GM12864 (cell line): ENCODE measurements at places on chromosomes 6 and 20.
A peak's percentile ranks its signal among the peaks of the same experiment; 100 is the strongest.

- DNase-seq, result peak; percentile 25
Measured at GRCh38 chr20:46954490-46955038, 59.9 kb downstream of the EYA2 start.

DNA sequence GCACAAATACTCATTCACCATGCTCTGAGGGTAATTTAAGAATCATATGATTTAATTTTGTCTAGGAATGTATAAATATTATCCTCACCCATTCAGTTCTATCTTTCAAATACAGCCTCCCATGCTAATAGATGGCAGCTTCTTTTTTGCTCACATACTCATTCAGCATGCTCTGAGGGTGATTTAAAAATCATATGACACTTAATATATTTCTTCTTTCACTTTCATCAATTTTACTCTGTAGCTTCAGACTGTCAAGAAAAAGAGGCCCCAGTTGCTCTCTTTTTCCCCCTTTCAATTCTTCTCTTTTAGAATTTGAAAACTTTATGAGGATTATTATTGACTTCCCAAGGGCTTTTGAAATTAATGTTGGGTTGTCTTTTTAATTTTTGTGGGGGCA is 161.7 kb upstream of the LAMP5 start:
- no peak for DNase-seq

- no peak for DNase-seq
Measured at GRCh38 chr20:49318430-49319207, 40.8 kb upstream of the ZNFX1 start.

GRCh38 chr6:73302339-73302738 is 39.3 kb upstream of the KHDC1 start:
- DNase-seq, result no peak

- DNase-seq, result no peak
Measured at GRCh38 chr20:32516583-32517517, 68.3 kb downstream of the NOL4L start.

DNA sequence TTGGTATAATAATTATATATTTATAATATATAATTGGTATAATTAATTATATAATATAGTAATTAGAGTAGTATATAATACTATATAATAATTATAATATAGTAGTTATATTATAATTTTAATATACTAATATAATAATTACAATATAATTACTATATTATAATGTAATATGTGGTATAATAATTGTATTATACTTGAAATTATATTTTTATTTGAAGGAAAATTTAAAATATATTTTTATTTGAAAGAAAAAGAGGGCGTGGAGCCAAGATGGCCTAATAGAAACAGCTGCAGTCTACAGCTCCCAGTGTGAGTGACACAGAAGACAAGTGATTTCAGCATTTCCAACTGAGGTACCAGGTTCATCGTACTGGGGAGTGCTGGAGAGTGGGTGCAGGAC is 365.9 kb downstream of the MMUT start:
- DNase-seq, result no peak

- DNase-seq, result no peak
Measured at GRCh38 chr6:14754751-14755513, 490.9 kb upstream of the JARID2 start.

DNA sequence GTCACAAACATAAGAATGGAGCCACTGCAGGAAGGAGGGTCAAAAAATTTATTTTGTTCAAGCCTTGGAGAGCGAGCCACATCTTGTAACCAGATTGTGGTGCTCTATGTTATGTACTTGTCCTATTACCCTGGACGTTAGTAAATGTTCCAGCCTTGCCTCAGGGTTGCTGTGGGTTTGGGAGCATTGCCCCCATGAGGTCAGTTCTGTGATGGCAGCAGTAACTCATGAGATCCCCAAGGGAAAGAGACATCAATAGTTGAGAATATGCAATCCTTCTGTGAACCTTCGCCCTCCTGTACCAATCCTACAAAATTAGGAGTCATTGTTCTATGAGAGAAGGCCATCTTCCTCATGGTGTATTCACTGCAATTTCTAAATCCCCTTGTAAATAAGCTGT is 16.4 kb upstream of the CFAP206 start:
- no peak for DNase-seq
